Activated T-cell treated with anti-CD3 and anti-CD28 coated beads for 4 hours (primary cell): ENCODE measurements at places on chromosomes 3 and 15.

GRCh38 chr3:54968546-54969172 is 40.8 kb upstream of the LRTM1 start:
- no peak for DNase-seq

DNA sequence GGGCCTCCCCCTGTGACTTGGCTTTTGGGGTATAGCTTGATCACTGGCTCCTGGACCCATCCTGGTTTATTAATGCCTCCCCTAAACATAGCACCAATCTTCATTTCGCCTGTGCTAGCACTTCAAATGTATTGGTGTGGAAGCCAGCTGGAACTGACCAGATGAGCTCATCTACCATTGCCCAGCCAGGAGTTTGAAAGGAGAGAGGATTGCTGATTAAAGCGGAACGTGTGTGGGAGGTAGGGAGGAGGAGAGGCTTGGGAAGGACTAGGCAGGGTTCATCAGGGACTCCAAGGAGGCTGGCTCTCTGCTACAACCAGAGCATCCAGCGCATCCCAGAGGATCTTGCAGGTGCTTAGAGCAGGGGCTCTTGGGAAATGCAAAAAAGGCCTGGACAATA is 34.4 kb upstream of the TLE3 start:
- DNase-seq, result no peak

DNA sequence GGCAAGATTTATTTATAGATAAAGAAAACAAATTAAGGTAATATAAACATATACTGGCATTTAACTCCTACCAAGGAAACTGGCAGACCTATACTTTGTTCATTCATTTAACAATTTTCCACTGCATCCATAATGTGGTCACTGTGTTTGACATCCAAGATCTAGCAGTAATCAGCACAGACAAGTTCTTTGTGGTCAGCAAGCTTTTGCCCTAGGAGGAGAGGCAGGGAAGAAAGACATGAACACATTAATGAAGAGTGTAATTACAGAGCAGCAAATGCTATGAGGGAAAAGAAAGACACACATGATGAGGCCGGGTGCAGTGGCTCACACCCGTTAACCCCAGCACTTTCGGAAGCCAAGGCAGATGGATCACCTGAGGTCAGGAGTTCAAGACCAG is 34.4 kb downstream of the SUCLG2 start:
- no peak for DNase-seq

DNA sequence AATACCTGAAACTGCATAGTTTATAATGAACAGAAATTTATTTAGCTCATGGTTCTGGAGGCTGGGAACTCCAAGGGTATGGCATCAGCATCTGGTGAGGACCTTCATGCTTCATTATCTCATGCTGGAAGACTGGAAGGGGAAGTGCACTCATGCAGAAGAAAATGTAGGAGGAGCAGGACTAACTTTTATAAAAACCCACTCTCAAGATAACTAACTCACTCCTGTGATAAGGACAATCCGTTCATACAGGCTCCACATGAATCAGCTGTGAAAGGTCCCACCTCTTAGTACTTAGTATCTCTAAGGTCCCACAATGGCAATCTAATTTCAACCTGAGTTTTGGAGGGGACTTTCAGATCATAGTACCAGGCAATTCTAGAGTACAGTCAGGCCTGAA is 33.6 kb upstream of the APH1B start:
- no peak for DNase-seq

- no peak for DNase-seq
These were observed 326.9 kb downstream of the CNTN3 start for GRCh38 chr3:74287557-74287956.

DNA sequence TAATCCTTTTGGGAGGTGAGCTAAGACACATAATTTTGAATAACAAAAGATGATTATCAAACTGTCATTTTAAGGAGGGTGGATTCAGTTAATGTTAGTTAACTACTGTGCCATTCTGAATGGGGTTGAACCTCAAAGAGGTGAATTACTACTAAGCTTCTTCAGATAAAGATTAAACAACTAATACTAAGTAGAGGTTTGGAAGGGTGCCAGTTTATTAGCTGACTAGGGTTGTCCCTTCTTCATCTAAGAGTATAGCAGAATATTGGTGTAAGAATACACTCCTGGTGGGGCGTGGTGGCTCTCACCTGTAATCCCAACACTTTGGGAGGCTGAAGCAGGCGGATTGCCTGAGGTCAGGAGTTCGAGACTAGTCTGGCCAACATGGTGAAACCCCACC is 123.1 kb upstream of the LRRFIP2 start:
- no peak for DNase-seq

GRCh38 chr15:69847625-69848024 is 250.1 kb downstream of the TLE3 start:
- DNase-seq, result no peak

- no peak for DNase-seq
These were observed 38.3 kb downstream of the LRRFIP2 start for GRCh38 chr3:37136067-37136466.

DNA sequence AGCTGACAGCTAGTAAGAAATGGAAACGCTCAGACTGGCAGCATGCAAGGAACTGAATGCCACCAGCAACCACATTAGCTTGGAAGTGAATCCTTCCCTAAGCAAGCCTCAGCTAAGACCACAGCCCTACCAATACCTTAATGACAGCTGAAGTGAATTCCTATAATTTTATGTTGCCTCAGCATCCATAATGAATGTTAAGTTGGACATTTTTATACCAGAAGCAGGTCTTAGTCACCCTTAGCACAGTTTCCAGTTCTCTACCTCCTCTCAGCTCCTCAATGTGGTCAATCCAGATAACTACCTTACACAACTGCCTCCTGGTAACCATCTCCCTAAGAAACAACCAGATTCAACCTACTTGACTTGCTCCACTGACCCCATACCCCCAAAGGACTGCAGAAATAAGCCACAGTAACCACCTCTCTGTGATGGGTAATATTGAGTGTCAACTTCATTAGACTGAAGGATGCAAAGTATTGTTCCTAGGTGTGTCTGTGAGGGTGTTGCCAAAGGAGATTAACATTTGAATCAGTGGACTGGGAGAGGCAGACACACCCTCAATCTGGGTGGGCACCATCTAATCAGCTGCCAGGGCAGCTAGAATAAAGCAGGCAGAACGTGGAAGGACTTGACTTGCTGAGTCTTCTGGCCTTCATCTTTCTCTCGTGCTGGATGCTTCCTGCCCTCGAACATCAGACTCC is 33.5 kb downstream of the NEDD4 start:
- no peak for DNase-seq

- DNase-seq, result no peak
These were observed 63.7 kb downstream of the SRGAP3 start for GRCh38 chr3:9185701-9186100.
